ENCODE measurements at places on chromosomes 13 and 19. TPM values are rescaled to one million over a fixed set of nuclear protein-coding genes. Genes with fewer than 3 reads are reported as not detected.

KEAP1 gene
- polyA plus RNA-seq = 84.6 TPM

ZNF723 gene
- polyA plus RNA-seq = not detected

- DNase-seq = no peak
These were observed 1560.2 kb downstream of the UQCRFS1 start for GRCh38 chr19:27652796-27653195.

GRCh38 chr19:40243181-40243580 is 16.7 kb upstream of the CCNP start:
- DNase-seq = no peak

- no peak for DNase-seq
These were observed 243.5 kb downstream of the RGCC start for GRCh38 chr13:41700790-41701310.

GRCh38 chr13:111354789-111355188 is 34.3 kb downstream of the TEX29 start:
- DNase-seq = no peak

PLK5 gene
- 0.16 TPM for polyA plus RNA-seq

DNA sequence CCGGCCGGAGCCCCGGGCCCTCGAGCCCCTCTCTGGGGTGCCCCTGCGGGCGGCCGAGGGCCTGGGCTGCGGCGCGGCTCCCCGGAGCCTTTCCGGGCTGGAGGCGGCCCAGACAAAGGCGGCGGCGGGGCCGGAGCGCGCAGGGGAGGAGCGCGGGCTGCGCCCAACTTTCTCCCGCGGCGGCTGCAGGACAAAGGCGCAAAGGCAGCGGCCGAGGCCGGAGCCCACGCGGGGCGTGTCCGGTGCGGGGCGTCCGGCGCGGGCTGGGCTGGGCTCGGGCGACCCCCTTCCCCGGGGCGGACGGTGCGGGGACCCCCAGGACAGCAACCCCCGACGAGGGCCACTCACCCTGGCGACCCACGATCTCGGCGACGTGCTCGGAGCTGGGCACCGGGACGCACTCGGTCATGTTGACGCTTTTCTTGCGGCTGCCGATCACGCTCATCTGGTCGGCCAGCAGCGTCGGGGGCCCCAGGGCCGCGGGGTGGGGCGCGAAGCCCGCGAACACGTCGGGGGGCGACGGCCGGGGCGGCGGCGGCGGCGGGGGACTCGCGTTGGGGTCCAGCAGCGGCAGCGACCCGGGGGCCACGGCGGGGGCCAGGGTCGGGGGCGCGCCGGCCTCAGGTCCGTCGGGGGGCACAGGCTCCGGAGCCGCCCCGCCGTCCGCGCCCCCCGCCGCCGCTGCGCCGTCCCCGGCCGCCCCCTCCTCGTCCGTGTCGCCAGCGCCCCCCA is 843 bp downstream of the MEX3D start:
- no peak for DNase-seq

SLC25A41 gene
- polyA plus RNA-seq = 0.26 TPM

SSC5D gene
- 1.2 TPM for polyA plus RNA-seq

DNA sequence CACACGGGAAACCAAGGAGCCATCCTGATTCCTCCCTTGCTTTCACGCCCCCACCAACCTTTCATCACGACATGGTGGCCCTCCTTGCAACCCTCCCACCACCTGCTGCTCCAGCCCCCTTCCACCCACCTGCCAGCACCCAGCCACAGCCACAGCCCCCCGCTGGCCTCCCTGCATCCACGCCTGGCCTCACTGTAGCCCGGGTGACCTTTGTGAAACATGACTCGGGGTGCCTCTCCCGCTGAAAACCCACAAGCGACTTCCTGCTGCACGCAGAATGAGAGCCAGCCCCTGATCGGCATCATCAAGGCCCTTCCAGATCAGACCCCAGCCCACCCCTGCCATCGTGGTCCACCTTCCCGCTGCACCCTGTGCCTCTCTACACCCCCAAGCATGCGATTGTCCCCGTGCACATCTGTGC is 14.9 kb downstream of the POP4 start:
- no peak for DNase-seq
